ENCODE measurements at places on chromosomes 5 and 9.

DNA sequence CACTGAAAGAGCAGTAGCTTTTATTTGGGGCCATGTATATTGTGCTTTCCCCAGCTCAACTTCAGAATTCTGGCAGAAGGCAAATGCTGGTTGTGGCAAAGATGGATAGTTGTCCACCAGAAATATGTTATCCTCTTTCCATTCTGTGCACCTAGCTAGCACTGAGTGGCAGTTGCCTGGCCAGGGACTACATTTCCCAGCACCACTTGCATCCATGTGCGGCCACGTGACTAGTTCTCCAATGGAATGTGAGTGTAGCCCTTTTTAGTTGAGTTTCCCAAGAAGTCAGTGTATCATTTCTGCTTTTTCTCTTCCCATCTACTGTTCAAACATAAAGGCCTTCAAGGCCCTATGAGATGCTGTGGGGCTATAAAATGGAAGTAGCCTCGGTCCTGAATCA is 354.0 kb upstream of the CLINT1 start:
- DNase-seq: no peak

GRCh38 chr5:893137-893506 is 438 bp downstream of the TRIP13 start:
- no peak for DNase-seq

DNA sequence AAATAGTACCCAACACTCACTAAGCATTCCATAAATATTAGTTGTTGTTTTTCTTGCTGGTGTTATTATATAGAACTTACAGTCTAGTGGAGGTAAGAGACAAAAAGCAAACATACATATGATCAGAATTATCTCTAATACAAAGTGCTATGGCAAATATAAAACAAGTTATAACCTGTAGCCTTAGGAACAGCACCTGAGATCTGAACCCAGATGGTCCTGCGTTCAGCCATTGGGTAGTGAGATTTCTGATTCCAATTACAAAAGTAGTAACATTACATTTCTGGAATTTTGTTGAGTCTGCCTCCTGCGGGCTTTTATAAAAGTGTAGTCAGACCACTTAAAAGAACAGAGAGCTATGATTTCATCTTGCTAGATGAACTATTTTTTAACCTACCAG is 242.9 kb upstream of the ZNF462 start:
- DNase-seq: no peak

DNA sequence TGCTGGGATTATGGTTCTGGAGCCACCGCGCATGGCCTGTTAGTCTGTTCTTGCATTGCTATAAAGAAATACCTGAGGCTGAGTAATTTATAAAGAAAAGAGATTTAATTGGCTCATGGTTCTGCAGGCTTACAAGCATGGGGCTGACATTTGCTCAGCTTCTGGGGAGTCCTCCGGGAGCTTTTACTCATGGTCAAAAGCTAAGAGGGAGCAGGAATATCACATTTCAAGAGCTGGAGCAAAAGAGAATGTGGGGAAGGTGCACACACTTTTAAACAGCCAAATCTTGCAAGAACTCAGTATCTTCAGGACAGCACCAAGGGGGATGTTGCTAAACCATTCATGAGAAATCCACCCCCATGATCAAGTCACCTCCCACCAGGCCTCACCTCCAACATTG is 12.1 kb downstream of the JAK2 start:
- no peak for DNase-seq

- peak; percentile 3 for DNase-seq
Observed at GRCh38 chr5:115494570-115495289, 49.8 kb downstream of the FEM1C start.

DNA sequence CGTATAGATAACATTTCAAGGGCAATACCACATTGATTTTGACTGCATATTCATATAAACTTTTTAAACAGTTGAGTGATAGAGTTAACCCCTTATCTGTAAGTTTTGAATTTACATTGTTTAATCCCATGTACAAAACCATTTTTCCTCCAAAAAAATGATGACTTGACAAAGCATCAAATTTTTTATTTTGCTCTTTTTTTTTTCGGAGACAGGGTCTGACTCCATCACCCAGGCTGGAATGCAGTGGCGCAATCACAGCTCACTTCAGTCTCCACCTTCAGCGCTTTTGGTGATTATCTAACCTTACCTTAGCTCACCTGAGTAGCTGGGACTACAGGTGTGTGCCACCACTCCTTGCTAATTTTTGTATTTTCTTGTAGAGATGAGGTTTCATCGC is 1670.1 kb upstream of the CDH9 start:
- no peak for DNase-seq

DNA sequence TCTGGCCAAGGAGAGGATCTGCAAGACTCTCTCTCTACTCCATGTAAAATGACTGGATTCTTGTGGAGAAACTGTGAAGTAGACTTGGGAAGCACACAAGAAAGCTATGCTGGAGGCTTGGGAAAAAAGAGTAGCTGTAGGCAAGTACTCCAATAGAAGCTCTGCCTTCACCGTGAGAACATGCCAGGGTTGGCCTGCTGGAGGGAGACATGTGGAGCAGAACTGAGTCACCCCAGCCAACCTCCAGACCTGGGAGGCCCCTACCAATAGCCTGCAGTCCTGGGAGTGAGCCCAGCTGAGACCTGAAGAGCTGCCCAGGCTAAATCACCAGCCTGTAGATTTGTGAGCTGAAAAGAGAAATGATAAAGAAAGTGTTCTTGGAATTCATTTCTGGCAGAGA is 66.6 kb downstream of the DEPDC1B start:
- no peak for DNase-seq

Measured in dermis blood vessel endothelial cell (primary cell).